Kidney epithelial cell (primary cell): ENCODE measurements at places on chromosomes 11 and 22. TPM values are rescaled to one million over a fixed set of nuclear protein-coding genes. Genes with fewer than 3 reads are reported as not detected.

GRCh38 chr22:43917521-43917920 lies 6.1 kb upstream of the PNPLA3 start:
- DNase-seq: no peak

Gene SULT4A1
- total RNA-seq: 1.4 and 1.8 TPM in 2 replicates

- DNase-seq: no peak
Measured at GRCh38 chr11:32893343-32894148, 935 bp downstream of the QSER1 start.

- DNase-seq: no peak
Measured at GRCh38 chr11:74462009-74462408, 5.3 kb downstream of the KCNE3 start.

GRCh38 chr11:61007956-61008896 lies 36.7 kb downstream of the CD6 start:
- DNase-seq: no peak
